ENCODE measurements at places on chromosomes 6 and 20. TPM values are rescaled to one million over a fixed set of nuclear protein-coding genes. Genes with fewer than 3 reads are reported as not detected.

Gene RNF217
- total RNA-seq: 29.2 TPM

Gene CCM2L
- 23.2 TPM for total RNA-seq

Gene MCCD1
- not detected for total RNA-seq

Gene FAM217A
- not detected for total RNA-seq

Gene TRAPPC3L
- 0.64 TPM for total RNA-seq

Gene RPN2
- 185 TPM for total RNA-seq

Gene CLPSL2
- total RNA-seq: not detected

Gene DEFB132
- not detected for total RNA-seq

Gene IYD
- 1.2 TPM for total RNA-seq

DNA sequence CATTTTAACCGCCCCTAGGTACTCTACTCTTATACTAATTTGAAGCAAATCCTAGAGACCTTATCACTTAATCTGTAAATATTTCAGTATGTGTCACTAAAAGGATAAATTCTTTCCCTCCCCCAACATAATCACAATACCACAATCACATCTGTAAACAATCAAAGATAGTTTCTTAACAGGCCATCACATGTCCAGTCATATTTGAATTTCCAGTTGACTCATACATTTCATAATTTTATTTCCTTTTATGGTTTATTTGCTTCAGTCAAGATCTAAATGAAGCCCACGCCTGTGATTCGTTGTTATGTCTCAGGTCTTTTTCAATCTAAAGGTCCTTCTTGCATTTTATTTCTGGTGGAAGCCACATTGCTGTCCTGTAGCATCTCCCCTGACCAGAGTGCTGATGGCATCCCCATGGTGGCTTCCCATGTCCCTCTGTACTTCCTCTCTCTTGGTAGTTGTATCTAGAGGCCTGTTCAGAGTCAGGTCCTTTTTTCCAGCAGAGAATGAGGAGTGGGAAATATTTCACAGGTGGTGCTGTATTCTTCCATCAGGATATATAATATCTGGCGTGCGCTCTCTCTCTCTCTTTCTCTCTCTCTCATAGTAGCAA, 128.6 kb upstream of the SLC22A23 start:
- H3K4me1 ChIP-seq: no peaks in the 10 kb centered on the region
- no peak overlapping the region for H3K27ac ChIP-seq
- H3K4me3 ChIP-seq: no peak overlapping the region
- no peaks in the 10 kb centered on the region for H3K36me3 ChIP-seq
- no peak for DNase-seq

DNA sequence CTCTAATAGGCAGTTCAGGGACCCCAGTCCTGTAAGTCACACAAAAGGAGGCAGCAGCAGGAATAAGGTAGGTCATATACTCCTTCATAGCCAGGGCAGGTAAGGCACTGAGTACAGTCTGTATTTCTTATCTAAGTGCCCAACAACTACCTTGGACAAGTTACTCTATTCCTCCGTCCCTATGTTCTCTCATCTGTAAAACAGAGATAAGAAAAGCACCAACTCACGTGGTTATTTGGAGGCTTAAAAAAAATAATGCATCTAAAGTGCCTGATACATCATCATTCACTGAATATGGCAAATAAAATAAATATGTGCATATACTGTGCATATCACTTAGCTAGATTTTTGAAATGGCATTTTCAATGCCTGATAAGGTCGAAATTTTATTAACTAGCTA, 298.1 kb upstream of the CDYL start:
- H3K4me1 ChIP-seq: no peaks in the 10 kb centered on the region
- no peak for DNase-seq
- H3K36me3 ChIP-seq: no peaks in the 10 kb centered on the region
- H3K4me3 ChIP-seq: no peak overlapping the region
- H3K27me3 ChIP-seq: no peaks in the 10 kb centered on the region

DNA sequence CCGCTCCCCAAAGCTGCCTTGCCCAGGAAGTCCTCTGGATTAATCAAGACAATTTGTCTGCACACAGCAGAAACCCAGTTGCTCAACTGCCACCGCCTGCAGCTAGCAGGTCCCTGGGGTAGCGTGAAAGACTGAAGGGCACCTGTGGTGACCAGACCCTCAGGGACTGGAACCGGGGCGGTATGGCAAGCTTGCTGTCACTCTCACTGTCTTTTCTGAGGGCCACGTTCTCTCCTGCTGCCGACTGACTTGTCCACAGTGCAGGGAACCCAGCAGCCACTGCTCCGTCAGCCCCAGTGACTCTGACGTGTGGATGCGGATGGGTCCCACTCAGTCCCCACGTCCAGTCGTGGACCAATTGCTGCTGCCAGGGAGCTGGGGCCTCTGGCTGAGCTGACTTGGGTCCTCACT, 72.8 kb upstream of the PMEPA1 start:
- H3K27me3 ChIP-seq: no peaks in the 10 kb centered on the region
- no peaks in the 10 kb centered on the region for H3K36me3 ChIP-seq
- H3K27ac ChIP-seq: no peak overlapping the region
- H3K4me3 ChIP-seq: no peak overlapping the region
- no peaks in the 10 kb centered on the region for H3K4me1 ChIP-seq
- no peak for DNase-seq

- no peak overlapping the region for H3K4me3 ChIP-seq
- H3K27ac ChIP-seq: peak overlapping the region; percentile 55
- H3K27me3 ChIP-seq: no peaks in the 10 kb centered on the region
- peaks cover 24% of the 10 kb centered on the region for H3K4me1 ChIP-seq
- no peak for DNase-seq
Measured at GRCh38 chr20:19251506-19251905, 39.1 kb downstream of the SLC24A3 start.

- H3K27me3 ChIP-seq: no peaks in the 10 kb centered on the region
- peaks cover 9% of the 10 kb centered on the region for H3K4me1 ChIP-seq
- H3K27ac ChIP-seq: no peak overlapping the region
- peaks cover 45% of the 10 kb centered on the region for H3K36me3 ChIP-seq
- DNase-seq: no peak
Measured at GRCh38 chr20:45850926-45851325, 6.3 kb downstream of the ACOT8 start.

- H3K4me1 ChIP-seq: no peaks in the 10 kb centered on the region
- DNase-seq: no peak
- H3K4me3 ChIP-seq: no peak overlapping the region
Measured at GRCh38 chr6:127225497-127225896, 41.2 kb upstream of the RNF146 start.

DNA sequence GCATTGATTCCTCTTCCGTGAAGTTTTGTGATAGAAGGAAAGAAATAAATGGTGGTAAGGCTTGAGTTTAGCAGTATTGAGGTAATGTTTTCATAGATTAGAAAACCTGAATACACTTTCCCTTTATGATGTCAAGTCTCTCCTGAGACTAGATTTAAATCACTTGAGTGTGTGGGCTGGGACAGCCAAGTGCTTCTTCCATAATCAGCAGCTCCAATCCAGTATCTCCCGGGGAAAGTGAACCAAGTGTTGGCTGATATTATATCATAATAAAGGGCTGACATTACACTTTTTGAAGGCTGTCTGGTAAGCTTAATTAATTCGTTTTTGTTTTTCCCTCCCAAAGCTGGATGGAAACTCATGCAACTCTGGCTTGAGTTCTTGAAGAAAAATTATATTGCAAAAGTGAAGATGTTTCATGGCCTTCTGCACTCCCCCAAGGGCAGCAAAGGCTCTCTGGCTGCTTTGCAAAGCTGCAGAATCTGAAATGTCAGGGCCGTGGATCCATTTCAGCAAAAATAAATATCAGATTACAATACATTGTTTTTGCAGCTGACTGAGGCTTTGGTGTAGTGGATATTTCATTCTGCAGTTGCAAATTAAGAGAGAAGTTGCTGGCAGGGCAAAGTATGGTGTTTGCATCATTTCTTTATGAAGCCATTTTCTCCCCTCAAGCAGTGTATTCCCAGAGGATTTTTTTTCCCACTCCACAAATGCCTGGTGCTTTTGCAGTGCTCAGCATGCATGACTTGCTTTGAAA, 101.2 kb downstream of the MKKS start:
- H3K36me3 ChIP-seq: no peaks in the 10 kb centered on the region
- no peak overlapping the region for H3K27ac ChIP-seq
- no peak for DNase-seq
- no peaks in the 10 kb centered on the region for H3K4me1 ChIP-seq

GRCh38 chr6:36997811-36998722, 7.4 kb upstream of the FGD2 start:
- no peaks in the 10 kb centered on the region for H3K27me3 ChIP-seq
- H3K4me1 ChIP-seq: no peaks in the 10 kb centered on the region
- H3K27ac ChIP-seq: peak overlapping the region; percentile 80

DNA sequence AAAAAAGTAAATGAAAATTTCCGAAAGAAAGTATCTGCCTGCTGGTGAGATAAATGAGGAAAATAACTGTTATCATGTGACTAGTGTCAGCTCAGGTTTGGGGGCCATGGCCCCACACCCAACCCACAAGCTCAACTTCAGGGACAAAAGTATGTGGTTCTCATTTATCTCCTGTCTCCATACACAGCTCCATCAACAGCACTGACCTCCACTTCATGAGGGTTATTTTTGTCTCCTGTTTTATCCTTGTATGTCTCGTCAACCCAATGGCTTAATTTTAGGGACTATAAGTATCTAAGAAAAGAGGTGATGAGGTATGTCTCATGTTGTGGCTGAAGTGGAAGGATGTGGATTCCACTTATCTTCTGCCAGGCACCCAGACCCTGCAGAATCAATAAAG, 271.6 kb upstream of the RIN2 start:
- no peaks in the 10 kb centered on the region for H3K4me1 ChIP-seq
- no peak overlapping the region for H3K27ac ChIP-seq
- no peak overlapping the region for H3K4me3 ChIP-seq
- no peaks in the 10 kb centered on the region for H3K27me3 ChIP-seq
- no peaks in the 10 kb centered on the region for H3K36me3 ChIP-seq

GRCh38 chr6:41648921-41649320, 10.7 kb downstream of the MDFI start:
- peak; percentile 34 for DNase-seq
- no peak overlapping the region for H3K27ac ChIP-seq
- no peaks in the 10 kb centered on the region for H3K36me3 ChIP-seq
- no peak overlapping the region for H3K4me3 ChIP-seq
- no peaks in the 10 kb centered on the region for H3K4me1 ChIP-seq

DNA sequence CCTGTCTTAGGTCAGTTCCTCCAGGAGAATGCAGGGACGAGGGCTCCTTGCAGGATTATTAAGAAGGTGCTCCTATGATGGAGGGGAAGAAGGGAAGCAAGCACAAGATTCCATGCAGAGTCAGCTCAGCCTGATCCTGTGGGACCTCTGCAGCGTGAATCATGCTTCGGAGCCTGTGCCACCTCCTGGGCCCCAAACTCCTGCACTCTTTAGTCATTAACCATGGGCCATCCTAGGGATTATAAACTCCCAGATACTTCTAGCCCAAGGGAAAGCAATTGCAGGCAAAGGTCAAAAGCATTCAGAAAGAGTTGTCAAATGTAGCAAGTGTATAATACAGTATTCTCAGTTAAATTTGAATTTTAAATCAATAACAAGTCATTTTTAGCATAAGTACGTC, 208.7 kb upstream of the PMEPA1 start:
- H3K4me3 ChIP-seq: no peak overlapping the region
- no peaks in the 10 kb centered on the region for H3K4me1 ChIP-seq
- no peak overlapping the region for H3K27ac ChIP-seq
- H3K36me3 ChIP-seq: no peaks in the 10 kb centered on the region
- no peaks in the 10 kb centered on the region for H3K27me3 ChIP-seq
- peak; percentile 6 for DNase-seq

All from upper lobe of right lung (tissue), 1 donor.